ENCODE measurements at places on chromosomes 2 and 18.

DNA sequence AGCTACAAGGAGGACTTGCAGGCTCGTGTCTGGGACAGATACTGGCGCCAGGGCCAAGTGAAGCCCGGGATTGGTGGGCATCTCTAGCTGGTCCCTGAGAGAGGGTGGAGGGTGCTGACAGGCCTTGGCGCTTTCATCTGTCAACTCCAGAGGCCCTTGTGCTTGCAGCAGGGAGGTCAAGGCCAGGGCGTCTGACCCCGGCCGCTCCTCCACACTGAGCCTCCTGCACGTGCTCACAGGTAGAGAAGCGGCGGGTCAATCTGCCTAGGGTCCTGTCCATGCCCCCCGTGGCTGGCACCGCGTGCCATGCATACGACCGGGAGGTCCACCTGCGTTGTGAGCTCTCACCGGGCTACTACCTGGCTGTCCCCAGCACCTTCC lies 9.5 kb downstream of the CAPN10 start:
- no peak for DNase-seq

DNA sequence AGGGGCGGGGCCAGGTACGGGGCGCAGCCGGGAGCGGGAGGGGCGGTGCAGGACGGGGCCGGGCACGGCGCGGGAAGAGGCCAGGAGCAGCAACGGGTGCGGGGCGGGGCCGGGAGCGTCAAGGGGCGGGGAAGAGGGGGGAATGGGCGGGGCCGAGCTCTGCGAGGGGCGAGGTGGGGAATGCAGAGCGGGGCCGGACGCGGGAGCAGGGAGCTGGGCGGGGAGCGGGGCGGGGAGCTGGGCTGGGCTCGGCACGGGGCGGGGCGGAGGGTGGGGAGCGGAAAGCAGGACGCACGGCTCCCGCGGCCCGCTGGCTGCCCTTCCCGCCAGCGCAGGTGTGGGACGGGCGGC lies at the start of gene IMPA2:
Gene IMPA2 (plus strand): TSS at position 316 of the 351 bp plus-strand sequence. CDS start 163 bp downstream, outside the sequence.
- DNase-seq = no peak

- DNase-seq = no peak
These were observed 103.3 kb downstream of the CTAGE1 start for GRCh38 chr18:22314420-22314819.

- no peak for DNase-seq
These were observed 807.9 kb downstream of the EPHA4 start for GRCh38 chr2:220764171-220764570.

GRCh38 chr2:188993247-188993646 lies 19.1 kb downstream of the COL3A1 start:
- DNase-seq = no peak

DNA sequence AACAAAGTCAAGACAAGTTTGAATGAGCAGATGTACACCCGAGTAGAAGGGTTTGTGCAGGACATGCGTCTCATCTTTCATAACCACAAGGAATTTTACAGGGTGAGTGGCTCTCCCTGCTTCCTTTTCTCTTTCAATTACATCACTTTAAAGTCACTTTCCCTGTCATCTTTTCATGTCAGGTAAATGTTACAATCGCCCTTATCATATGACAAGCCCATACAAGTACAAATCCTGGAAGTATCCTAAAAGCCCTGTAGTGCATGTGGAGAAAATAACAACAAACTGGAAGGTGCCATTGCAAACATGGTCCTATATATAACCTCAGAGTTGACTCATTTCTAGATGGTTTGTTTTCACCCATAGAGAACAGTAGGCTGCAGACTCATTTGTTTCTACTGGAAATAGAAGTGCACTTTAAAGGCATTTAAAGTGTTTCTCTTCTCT lies 126.0 kb downstream of the SP100 start:
- DNase-seq = no peak

DNA sequence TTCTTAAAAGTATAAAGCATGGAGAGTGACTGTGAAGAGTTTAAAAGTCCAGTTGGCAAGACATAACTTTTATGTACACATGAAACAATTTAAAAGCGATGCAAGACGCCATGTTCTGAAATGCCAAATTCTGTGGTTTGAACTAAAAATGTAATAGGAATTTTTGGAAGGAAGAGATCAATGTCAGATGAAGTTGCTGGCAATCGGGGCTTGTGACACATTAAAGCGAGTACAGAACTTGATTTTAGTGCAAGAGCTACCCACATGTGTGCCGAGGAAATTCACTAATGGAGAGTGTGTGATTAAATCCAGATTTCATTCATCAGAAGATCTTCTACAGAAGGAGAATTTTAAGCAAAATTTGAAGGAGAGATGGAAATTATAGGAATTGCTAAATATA lies 220.2 kb upstream of the CCDC68 start:
- no peak for DNase-seq
